ENCODE measurements at places on chromosomes 7 and 10. TPM values are rescaled to one million over a fixed set of nuclear protein-coding genes. Genes with fewer than 3 reads are reported as not detected.

Gene ANKRD2
- total RNA-seq = 1.1 TPM

Gene PRTFDC1
- 8.0 TPM for total RNA-seq

Gene CLRN3
- 0.19 TPM for total RNA-seq

Gene NPY
- total RNA-seq = not detected

Gene RASSF4
- 13.1 TPM for total RNA-seq

Gene DEPP1
- total RNA-seq = 174 TPM

Gene FANK1
- 0.65 TPM for total RNA-seq

Gene PLAU
- total RNA-seq = 13.4 TPM

Gene WIPF3
- 0.17 TPM for total RNA-seq

Gene CYP2C9
- not detected for total RNA-seq

Gene DPYSL4
- 6.1 TPM for total RNA-seq

Gene NUP205
- total RNA-seq = 74.1 TPM

Gene NUTM2E
- total RNA-seq = not detected

Gene LBX1
- not detected for total RNA-seq

Gene ENTPD1
- total RNA-seq = 32.2 TPM

Gene HTR5A
- not detected for total RNA-seq

Gene BTBD16
- not detected for total RNA-seq

Gene IGF2BP3
- 13.4 TPM for total RNA-seq

Gene CYP17A1
- total RNA-seq = not detected

Gene THSD7A
- 38.8 TPM for total RNA-seq

Gene MEOX2
- total RNA-seq = 53.9 TPM

Gene CYP3A5
- not detected for total RNA-seq

Gene CALML5
- total RNA-seq = not detected

Gene TMEM196
- total RNA-seq = not detected

Gene CC2D2B
- total RNA-seq = 0.88 TPM

Gene CPA4
- total RNA-seq = 0.74 TPM

Gene ZC3HAV1
- 73.2 TPM for total RNA-seq

Gene OR2A42
- not detected for total RNA-seq

Gene HSPA12A
- total RNA-seq = 0.68 TPM

Gene KIF20B
- total RNA-seq = 7.0 TPM

Gene MMD2
- total RNA-seq = not detected

Gene OR13A1
- not detected for total RNA-seq

Gene CHAT
- not detected for total RNA-seq

Gene FZD8
- total RNA-seq = 25.6 TPM

Gene MYOZ1
- not detected for total RNA-seq

Gene PRKAR2B
- total RNA-seq = 38.5 TPM

Gene MDFIC
- 69.1 TPM for total RNA-seq

Gene ZDHHC6
- 28.4 TPM for total RNA-seq

Gene PNLIPRP2
- not detected for total RNA-seq

Gene MRC1
- total RNA-seq = 156 TPM

Gene ADIRF
- total RNA-seq = 12.8 TPM

Gene CDC14C
- not detected for total RNA-seq

Gene CPA2
- total RNA-seq = not detected

Gene TACC2
- 8.2 TPM for total RNA-seq
